Trophoblast cell (in vitro differentiated cells and primary cell): ENCODE measurements at places on chromosomes 3 and 15.

DNA sequence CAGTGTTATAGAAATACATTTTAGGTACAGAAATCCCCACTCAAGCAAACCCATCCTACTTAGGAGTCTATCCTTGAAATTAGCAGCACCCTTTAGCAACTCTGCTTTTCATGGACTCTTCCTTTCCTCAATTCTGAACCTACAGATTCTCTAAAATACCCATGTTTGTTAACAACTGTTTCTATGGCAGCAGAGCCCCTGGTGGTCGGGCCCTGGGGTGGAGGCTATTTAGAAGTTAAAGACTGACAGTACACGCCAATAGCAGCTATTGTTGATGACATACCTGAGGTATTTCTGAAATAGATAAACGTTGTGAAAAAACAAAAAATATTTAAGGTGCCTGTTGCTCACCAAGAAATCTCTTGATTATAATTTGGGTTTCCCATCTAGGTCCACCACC, 23.4 kb upstream of the NRG4 start:
- DNase-seq = no peak

GRCh38 chr15:92886042-92886537, 14.0 kb upstream of the CHD2 start:
- no peak for DNase-seq

DNA sequence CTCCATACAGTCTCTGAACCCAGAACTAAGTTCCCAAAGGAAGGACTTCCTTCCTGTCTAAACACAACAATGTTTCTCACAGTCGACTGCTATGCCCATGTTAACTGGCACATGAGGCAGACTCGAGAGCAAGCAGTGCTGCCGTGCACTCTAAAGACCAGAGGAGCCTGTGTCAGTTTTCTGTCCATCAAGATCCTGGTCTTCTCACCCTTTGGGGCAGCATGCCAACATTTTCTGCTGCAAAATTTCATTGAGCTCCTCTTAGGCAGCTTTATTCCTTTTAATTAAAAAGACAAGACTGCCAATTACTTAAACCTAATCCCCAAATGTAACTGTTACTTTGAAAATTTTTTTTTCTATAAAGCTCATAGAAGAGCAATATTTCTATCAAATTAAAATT, 205.1 kb downstream of the GAP43 start:
- no peak for DNase-seq

DNA sequence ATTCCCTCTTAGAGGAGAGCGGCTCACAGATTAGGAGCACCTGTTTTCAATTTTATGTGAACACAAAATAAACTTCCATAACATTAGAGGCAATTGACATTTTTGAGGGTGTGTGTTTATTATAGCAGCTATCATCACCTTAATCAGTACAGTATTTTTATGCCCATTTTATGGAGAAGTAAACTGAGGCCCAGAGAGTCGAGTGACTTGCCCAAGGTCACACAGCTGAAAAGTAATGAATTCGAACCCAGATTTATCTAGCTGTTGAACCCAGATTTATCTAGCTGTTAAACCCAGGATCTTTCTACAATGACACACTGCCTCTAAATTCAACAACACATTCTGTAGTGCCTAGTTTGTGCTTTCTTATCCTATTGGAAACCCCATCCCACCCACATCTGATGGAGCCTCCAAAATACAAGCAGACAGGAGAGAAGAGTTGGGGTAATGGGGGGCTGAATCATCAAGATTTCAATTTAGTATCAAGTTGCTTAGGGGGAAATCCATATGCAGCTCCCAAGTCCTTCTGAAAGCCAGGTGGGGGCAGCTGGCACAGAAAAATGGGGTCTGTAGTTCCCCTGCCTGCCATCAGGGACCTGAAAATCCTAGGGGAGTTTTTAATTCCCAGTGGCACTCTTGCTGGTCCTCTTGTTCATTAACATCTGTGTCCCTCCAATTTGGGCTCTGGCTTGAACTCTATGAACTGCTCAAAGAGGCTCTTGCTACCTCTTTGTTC, 50.4 kb upstream of the TRA2B start:
- no peak for DNase-seq

- no peak for DNase-seq
Measured at GRCh38 chr3:105780107-105780506, 88.7 kb downstream of the CBLB start.

- DNase-seq = peak; percentile 25
Measured at GRCh38 chr15:49044766-49045606, 1.3 kb downstream of the SECISBP2L start.

DNA sequence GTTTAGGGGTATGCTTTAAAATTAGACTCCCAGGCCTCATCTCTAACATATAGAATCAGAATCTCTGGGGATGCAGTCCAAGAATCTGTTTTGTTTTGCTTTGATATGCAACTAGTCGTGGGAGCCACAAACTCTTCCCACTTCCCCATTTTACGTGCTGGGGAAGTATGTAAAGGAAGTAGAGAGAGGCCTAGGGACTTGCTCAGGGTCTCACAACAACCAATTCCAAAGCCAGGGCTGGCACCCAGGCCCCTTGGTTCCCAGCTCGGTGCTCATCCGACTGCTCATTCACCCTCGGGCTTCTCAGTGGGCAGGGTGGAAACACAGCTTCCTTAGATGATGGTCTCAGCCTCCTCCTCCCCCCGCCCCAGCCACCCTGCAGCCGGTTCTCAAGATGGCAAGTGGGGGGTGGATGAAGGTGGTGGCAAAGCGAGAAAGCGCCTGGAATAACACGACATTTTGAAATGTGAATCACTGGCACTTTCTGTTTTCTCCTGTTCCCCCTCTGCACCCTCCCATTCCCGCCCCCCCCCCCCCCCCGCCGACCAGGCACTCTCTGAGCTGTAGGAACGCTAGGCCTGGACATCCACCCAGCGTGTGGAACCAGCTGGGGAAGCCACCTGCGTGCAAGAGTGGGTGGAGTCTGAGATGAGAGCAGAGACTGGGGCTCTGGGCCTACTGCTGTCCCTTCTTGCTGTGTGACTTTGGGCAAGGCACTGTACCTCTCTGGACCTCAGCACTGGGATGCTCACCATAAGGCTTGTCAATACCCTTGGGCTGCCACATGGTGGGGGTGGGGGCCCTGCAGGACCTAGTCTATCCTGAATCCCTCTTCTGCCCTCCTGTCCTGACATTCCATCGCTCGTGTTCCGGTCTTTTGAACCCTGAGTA, 214.5 kb downstream of the RPLP1 start:
- no peak for DNase-seq

DNA sequence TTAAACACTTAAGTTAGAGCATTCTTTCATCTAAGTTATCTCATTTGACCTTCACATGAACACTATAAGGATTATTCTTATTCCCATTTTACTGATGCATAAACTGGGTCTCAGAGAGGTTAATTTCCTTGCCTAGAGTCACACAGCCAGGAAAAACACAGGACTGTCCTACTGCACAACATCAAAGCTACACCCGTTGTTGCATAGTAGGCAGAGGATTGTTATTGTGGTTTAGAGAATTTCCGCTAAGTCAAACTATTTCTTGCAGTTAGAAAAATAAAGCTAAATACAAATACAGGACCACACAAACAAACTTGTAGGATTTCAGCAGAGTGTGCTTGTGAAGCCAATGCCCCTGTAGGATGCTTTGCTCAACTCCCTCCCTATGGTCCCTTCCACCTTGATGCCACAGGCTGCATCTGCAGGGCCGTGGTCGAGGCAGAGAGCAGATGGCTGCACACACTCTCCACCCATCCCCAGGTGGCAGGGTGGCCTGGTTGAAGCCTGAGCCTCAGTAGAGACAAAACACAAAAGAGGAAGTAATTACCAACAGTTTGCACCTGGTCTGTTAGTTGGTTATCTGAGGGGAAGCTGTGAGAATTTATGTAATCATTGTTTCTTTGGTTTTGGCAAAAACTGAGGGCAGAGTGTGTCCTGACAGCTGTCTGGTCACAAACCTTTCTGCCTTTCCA, 41.1 kb upstream of the SKOR1 start:
- no peak for DNase-seq
